ENCODE measurements at places on chromosomes 4 and X. TPM values are rescaled to one million over a fixed set of nuclear protein-coding genes. Genes with fewer than 3 reads are reported as not detected.

- H3K27ac ChIP-seq, result no peak overlapping the region
- H3K4me3 ChIP-seq, result no peak overlapping the region
- peaks cover 7% of the 10 kb centered on the region for H3K27me3 ChIP-seq
- no peaks in the 10 kb centered on the region for H3K4me1 ChIP-seq
- H3K36me3 ChIP-seq, result no peaks in the 10 kb centered on the region
Observed at GRCh38 chr4:8110071-8110986, 48.3 kb downstream of the ABLIM2 start.

The FAM114A1 gene
- total RNA-seq, result 73.7 TPM

DNA sequence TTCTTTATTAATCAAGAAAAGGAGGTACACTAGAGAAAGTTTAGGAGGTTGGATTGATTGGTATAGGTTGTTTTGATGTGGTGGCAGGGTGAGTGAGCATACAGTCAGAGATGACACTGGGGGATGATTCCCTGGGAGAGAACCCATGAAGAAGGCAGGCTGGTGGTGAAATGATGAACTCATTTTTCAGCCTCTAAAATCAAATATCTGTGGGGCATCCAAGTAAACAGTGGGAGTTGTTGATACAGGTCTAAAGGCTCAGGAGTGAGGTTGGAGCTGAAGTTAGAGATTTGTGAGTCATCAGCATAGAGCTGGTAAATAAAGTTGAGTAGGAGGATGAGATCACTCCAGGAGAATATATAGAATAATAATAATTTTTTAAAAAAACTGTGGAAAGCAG lies 10.0 kb upstream of the AP1S2 start:
- no peak for DNase-seq
- no peaks in the 10 kb centered on the region for H3K27me3 ChIP-seq
- H3K4me3 ChIP-seq, result no peak overlapping the region

DNA sequence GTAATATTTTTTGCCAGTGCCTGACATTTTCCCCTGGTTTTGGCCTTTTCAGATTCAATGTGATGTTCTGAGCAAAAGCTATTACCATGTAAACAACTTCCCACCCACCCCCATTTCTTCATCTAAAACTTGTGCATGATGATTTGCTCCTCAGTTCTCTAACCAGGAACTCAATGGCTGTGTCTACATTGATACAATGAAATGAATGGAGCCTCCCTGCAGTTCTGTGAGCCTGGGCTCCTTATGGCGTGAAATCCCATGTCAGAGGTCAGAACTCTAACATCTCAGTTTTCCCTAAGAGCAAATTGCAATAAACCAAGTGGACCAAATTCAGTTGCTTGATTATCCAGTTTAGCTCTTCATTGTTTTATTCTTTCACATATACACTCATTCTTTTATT lies 534.8 kb upstream of the LCORL start:
- no peak for DNase-seq
- no peak overlapping the region for H3K27ac ChIP-seq
- H3K27me3 ChIP-seq, result no peaks in the 10 kb centered on the region
- H3K4me1 ChIP-seq, result no peaks in the 10 kb centered on the region
- no peak overlapping the region for H3K4me3 ChIP-seq
- H3K36me3 ChIP-seq, result no peaks in the 10 kb centered on the region

DNA sequence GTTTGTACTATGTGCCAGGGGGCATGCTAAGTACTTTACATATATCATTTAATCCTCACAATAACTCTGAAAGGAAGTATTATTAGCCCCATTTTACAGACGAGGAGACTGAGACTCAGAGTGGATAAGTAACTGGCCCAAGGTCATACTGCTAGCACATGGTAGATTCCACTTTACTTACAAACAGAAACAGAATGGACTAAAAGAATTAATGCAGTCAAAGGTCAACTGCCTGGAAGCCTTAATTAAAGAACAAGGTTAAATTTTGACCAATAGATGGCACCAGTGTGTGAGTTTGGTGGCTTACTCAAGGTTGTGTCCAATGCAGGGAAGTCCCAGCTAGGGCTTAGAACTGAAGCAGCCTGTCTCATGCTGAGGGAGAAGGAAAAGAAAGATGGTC lies 4.7 kb downstream of the RIPPLY1 start:
- peak; percentile 59 for DNase-seq
- H3K27me3 ChIP-seq, result no peaks in the 10 kb centered on the region
- no peak overlapping the region for H3K4me3 ChIP-seq

- H3K4me3 ChIP-seq, result no peak overlapping the region
- H3K27me3 ChIP-seq, result no peaks in the 10 kb centered on the region
- no peak overlapping the region for H3K27ac ChIP-seq
- H3K36me3 ChIP-seq, result no peaks in the 10 kb centered on the region
- no peaks in the 10 kb centered on the region for H3K4me1 ChIP-seq
Observed at GRCh38 chr4:28973587-28974350, 1746.4 kb upstream of the PCDH7 start.

The EDA gene
- total RNA-seq, result not detected

- no peaks in the 10 kb centered on the region for H3K4me1 ChIP-seq
- no peaks in the 10 kb centered on the region for H3K36me3 ChIP-seq
- no peak overlapping the region for H3K27ac ChIP-seq
- no peak for DNase-seq
- H3K27me3 ChIP-seq, result no peaks in the 10 kb centered on the region
- H3K4me3 ChIP-seq, result no peak overlapping the region
Observed at GRCh38 chrX:139086246-139086645, 374.7 kb upstream of the FGF13 start.

GRCh38 chrX:54030329-54030728 lies 13.9 kb downstream of the PHF8 start:
- no peaks in the 10 kb centered on the region for H3K4me1 ChIP-seq
- no peak overlapping the region for H3K4me3 ChIP-seq
- no peaks in the 10 kb centered on the region for H3K27me3 ChIP-seq
- no peak overlapping the region for H3K27ac ChIP-seq
- no peak for DNase-seq

The DCK gene
- total RNA-seq, result 10.1 TPM

The FAM47B gene
- total RNA-seq, result not detected

Data from PC-9 (cell line).